ENCODE measurements at places on chromosomes 4 and X.

DNA sequence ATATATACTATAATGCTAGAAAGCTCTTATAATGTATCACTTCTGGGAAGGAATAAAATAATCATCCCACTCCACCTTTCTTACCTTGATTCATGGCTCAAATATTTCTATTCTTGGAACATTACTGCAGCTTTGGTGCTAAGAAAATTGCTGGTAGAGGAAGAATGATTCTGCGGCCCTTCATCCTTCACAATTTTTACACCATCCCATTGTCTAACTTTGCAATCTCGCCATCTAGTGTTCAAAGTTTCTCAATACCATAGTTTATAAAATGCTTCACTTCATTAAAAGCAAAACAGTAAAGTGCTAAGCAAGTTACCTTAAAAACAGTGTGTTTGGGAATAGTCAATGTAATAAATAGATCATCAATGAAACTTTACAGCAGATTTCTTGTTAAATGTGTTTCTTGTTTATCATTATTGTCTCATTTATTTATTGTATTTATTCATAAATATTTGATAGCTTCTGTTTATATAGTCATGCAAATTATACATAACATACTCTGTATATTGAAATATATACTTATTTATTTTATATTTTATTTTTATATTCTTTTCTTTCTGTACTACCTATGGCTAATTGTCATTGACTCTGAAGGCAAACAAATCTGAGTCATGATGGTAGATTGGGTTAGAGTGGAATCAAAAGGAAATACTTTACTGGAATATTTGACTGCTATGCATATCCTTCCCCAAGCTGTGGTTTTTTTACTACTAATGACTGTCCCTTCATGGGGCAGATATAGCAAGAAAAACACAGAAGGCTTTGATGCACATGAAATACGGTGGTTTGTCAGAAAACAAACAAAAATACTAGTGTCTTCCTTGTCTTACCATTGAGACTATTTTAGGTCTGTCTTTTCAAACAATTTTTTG, 390.7 kb downstream of the MAPK10 start:
- no peak for DNase-seq
- H3K27me3 ChIP-seq: peaks cover 2% of the 10 kb centered on the region
- no peak overlapping the region for H3K27ac ChIP-seq
- H3K4me1 ChIP-seq: peaks cover 6% of the 10 kb centered on the region

DNA sequence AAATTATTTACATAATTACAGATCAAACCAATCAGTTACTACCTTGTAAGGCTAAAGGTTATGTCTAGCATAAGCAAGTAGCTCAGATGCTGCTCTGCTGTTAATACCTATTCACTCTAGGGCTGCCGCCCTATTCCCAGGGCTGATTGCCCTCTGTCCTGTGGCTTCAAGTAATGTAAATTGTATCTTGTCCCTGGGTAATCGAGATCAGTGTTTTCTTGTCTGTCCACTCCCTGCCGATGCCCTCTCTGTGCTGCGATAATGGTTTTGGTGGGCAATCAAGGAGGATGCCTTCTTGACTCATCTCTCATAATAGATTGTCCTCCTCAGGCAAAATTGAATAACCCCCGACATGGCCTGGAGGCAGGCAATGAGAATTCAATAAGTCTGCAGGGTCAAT, 641.0 kb upstream of the PITX2 start:
- H3K36me3 ChIP-seq: no peaks in the 10 kb centered on the region
- DNase-seq: no peak
- no peak overlapping the region for H3K4me3 ChIP-seq
- H3K4me1 ChIP-seq: no peaks in the 10 kb centered on the region

DNA sequence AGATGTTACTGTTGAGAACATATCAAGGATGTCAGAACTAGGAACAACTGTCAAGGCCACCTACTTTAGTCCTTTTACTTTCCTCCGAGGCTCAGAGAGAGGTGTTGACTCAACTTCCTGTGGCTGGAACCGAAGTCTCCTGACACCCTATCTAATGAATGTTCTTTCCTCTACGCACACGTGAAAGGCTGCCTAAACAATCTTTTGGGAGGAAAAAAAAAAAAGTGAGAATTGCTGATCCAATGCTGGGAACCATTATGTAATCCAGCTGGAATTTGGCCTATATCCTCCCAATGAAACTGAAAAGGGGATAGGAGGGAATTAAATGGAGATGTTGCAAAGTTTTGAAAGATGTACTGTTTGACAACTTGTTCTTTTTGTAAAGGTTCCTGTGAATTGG, 8.3 kb upstream of the MAP7D3 start:
- no peak for DNase-seq
- no peak overlapping the region for H3K4me3 ChIP-seq
- H3K27me3 ChIP-seq: no peaks in the 10 kb centered on the region
- H3K4me1 ChIP-seq: peaks cover 5% of the 10 kb centered on the region
- no peak overlapping the region for H3K27ac ChIP-seq

DNA sequence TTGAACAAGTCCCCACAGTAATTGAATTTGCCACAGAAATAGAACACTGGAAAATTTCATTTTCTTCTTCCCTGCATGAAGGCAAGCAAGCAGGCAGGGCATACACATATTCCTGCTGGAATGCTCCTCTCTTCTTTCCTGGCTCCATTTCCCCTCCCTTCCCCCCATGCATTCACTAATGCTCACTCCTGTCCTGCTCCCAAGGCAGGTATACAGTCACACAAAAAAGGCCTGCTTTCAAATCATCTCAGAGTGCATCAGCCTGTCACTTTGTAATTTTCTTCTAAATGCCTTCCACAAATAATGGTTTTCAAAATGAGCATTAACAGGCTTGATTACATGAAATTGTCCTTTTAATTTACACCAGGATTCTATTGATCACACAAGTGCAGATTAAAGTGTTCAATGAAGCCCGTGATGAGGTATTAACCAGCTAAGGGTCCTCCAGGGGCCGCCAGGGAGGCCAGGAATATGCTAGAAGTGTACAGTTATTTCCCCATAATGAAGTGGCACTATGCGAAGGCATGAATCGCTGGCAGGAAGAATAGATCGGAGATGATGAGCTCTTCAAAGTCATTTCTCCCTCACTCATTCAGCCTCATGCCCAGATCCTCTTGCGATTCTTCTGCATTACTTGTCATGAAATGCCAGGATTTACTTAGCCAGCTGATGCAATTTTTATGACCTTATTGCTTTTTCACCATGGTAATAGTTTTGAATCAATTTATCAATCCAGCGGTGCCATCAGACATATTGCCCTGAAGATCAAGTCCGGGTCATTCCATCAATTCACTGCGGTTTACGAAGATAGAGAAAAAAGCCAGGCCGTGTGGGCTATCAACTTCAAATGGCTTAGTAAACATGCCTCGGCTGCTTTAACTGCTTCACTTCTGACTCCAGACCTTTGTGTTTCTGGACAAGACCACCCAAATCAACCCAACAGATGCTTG, 243.5 kb downstream of the GPAT3 start:
- no peak overlapping the region for H3K4me3 ChIP-seq
- no peak overlapping the region for H3K27ac ChIP-seq
- H3K27me3 ChIP-seq: peaks cover 6% of the 10 kb centered on the region
- H3K4me1 ChIP-seq: peaks cover 25% of the 10 kb centered on the region
- H3K36me3 ChIP-seq: no peaks in the 10 kb centered on the region

GRCh38 chr4:180448306-180448705, 1794.9 kb upstream of the TENM3 start:
- H3K27me3 ChIP-seq: peaks cover 1% of the 10 kb centered on the region
- H3K36me3 ChIP-seq: no peaks in the 10 kb centered on the region
- no peak overlapping the region for H3K27ac ChIP-seq
- no peak for DNase-seq
- H3K4me1 ChIP-seq: peaks cover 15% of the 10 kb centered on the region
- no peak overlapping the region for H3K4me3 ChIP-seq

GRCh38 chr4:8126523-8126922, 32.1 kb downstream of the ABLIM2 start:
- no peak for DNase-seq
- no peaks in the 10 kb centered on the region for H3K4me1 ChIP-seq
- H3K36me3 ChIP-seq: no peaks in the 10 kb centered on the region
- H3K27me3 ChIP-seq: peaks cover 6% of the 10 kb centered on the region

DNA sequence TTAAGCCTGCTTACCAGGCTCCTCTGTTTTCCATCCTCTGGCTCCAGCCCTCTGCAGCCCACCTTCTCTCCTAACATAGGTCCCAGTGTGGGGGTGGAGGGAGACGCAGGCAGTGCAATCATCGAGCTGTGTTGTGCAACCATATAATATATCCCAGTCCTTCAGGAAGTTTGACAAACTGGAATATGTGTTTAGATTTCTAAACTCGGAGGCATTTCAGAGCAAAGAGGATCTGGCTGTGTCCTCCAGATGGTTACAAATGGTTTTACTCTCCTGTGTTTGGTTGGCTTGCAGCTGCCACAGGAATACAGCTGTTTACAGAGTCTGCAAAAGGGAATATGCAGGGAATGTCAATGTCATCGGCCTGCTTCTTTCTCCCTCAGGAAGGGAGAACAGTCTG, 195.3 kb upstream of the LNX1 start:
- peaks cover 12% of the 10 kb centered on the region for H3K4me1 ChIP-seq
- H3K27me3 ChIP-seq: peaks cover 4% of the 10 kb centered on the region
- H3K36me3 ChIP-seq: no peaks in the 10 kb centered on the region

- H3K4me3 ChIP-seq: no peak overlapping the region
- no peaks in the 10 kb centered on the region for H3K36me3 ChIP-seq
- H3K27ac ChIP-seq: no peak overlapping the region
- no peaks in the 10 kb centered on the region for H3K4me1 ChIP-seq
These were observed 25.2 kb upstream of the PNMA5 start for GRCh38 chrX:153019166-153019565.

GRCh38 chr4:4260185-4260751, 12.2 kb upstream of the TMEM128 start:
- DNase-seq: no peak
- H3K4me3 ChIP-seq: no peak overlapping the region
- H3K36me3 ChIP-seq: no peaks in the 10 kb centered on the region
- no peak overlapping the region for H3K27ac ChIP-seq

GRCh38 chrX:17036171-17036961, 89.9 kb downstream of the REPS2 start:
- no peak overlapping the region for H3K4me3 ChIP-seq
- H3K27me3 ChIP-seq: peaks cover 2% of the 10 kb centered on the region
- no peaks in the 10 kb centered on the region for H3K36me3 ChIP-seq
- DNase-seq: no peak
- H3K27ac ChIP-seq: no peak overlapping the region

DNA sequence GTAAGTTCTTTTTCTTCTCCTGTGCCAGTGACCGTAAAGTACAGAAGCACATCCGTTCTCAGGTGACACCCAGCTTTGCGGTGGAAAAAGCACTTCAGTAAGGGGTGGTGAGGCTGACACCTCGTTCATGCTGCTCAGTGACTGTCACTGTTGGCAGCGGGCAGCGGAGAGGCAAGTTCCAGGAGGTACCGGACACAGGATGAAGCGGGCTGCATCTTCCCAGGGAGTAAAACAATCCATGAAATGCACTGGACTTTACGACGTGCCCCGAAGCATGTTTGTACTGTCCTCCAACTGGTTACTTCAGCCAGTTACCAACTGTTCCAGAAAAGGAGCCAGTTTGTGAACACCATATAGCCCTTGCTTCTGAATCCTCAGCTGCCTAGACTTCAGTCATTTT, 110.7 kb downstream of the ZNF827 start:
- no peaks in the 10 kb centered on the region for H3K27me3 ChIP-seq
- H3K27ac ChIP-seq: no peak overlapping the region
- DNase-seq: no peak
- H3K4me3 ChIP-seq: no peak overlapping the region

GRCh38 chrX:103644125-103644524, 15.3 kb downstream of the TCEAL1 start:
- no peaks in the 10 kb centered on the region for H3K36me3 ChIP-seq
- no peak for DNase-seq
- H3K4me1 ChIP-seq: peaks cover 3% of the 10 kb centered on the region
- H3K27me3 ChIP-seq: no peaks in the 10 kb centered on the region

DNA sequence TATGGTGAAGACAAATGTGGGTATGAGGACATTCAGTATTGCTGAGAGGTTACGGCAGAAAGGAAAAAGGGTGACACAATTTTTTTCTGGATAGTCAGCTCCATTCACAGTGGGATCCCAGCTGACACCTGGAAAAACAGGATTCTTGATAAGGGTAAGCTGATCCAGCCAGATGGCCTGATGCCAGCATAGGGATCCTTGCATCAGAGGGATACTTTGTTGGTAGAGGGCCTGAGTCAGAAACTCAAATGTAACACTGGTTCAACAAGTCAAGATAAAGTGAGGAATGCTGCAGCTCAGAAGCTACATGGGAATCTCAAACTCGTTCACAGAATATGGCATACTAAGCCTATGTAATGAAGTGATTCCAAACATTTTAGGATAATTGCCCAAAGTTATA, 726.7 kb downstream of the C4orf33 start:
- H3K27me3 ChIP-seq: no peaks in the 10 kb centered on the region
- no peaks in the 10 kb centered on the region for H3K36me3 ChIP-seq
- peaks cover 13% of the 10 kb centered on the region for H3K4me1 ChIP-seq
- DNase-seq: peak; percentile 3
